ENCODE measurements at places on chromosomes 2 and 18.

- no peak for DNase-seq
These were observed 335.3 kb downstream of the TNS1 start for GRCh38 chr2:217667512-217667911.

- DNase-seq = no peak
These were observed 9.0 kb downstream of the OBSL1 start for GRCh38 chr2:219562049-219563020.

DNA sequence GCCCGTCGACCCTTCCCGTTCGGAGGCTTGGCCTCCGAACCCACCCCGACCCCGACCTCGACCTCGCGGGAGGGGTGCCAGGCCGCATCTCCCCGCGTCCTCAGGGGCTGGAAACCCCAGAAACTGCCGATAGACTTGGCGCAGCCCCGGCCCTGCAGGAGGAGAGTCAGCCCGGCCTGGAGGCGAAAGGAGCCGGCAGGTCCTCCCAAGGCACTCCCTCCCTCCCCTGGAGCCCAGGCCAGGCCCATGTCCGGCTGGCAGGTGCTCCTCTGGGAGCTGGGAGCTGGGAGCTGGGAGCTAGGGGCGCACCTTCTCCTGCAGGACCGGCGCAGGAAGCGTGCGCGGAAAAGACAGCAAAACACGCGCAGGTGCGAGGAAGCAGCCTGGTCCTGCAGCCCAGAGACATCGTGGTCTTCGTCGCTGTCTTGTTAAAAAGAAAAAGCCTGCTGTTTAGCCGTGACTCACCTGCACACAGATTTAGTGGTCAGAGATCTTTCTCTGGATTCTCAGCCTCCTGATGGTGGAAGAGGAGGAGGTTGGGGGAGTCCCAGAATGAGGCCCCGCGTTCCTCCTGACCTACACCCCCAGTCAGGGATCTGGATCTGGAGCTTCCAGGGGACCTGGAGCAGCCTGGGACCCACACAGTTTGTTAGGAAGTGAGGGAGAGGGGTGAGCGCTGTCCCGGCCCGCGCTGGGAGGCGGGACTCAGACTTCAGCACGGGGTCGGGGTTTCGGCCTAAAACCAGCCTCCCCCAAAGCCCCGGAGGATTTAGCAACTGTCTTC lies 660 bp upstream of the MBP start:
- DNase-seq = no peak

GRCh38 chr2:100799686-100800085 lies 20.3 kb upstream of the NPAS2 start:
- no peak for DNase-seq
